ENCODE measurements at places on chromosomes 3 and 15.

DNA sequence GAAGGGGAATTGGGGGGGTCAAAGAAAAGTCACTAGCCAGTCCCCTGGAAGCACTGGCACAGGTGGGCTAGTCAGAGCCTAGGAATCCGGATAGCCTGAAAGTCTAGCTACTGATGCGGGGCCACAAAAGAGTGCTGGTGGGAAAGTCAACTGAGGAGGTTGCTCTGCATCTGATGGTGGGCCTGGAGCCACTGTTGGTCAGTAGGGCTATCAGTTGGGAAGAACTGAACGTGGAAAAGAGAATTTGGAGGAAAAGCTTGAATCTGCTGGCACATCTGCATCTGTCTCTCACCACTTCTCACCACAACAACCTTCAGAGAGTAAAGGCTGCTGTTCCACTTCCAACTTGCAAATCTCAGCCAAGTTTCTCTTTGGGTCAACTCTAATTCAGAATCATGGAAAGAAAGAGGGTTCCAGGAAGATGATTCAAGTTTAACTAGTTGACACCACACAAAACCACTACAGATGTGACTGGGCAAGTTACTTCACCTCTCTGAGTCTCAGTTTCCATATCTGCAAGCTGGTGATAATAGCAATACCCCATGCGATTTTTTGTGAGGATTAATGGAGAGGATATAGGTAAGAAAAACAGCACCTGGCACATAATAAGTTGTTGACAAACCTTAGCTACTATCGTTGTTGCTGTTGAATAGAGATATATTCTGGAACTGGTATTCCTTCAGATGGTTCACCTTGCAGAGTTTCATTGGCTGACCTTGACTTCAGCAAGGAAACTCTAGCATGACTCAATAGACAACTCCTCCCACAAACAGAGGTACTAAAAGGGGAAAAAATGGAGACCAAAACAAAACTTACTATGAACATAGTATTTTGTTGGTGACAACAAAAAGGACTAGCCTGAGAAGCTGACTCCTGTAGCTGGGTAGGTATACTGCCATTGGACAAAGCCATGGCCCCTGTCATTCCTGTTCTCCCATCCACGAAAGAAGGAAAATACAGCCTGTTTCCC is 280.2 kb upstream of the STT3B start:
- DNase-seq: no peak

GRCh38 chr3:131550562-131551465 is 48.0 kb upstream of the MRPL3 start:
- DNase-seq: no peak

GRCh38 chr3:133463347-133463860 is 63.5 kb downstream of the BFSP2 start:
- DNase-seq: no peak

- DNase-seq: no peak
These were observed 20.3 kb downstream of the KY start for GRCh38 chr3:134630506-134630905.

DNA sequence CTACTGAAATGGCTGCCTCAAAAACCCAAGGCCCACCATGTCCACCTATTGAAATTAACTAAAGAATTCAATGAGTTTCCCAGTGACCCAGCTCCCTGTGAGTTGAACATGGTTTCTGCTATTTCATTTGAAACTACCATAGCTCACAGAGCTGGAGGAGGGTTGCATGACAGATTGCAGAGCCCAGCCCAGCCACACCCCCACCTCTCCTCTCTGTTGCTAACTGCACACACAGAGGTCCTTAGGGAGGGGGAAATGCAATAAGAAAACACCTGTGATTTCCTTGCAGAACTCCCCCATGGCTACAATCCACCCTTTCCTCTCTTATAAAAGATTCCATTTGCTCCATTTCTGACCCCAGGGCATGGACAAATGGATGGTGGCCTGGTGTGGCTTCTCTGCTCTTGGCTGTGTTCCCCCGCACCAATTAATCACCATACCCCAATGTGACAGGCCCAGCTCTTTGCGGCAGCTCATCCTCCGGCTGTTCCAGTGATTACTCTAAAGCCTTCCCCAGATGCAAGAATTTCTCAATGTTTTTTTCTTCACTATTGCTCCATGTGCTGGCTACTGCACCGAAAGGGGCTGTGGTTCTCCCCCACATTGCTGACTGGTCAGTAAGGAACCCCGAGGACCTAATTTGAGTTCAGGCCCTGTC is 208.4 kb upstream of the KBTBD8 start:
- DNase-seq: no peak
